ENCODE measurements at places on chromosomes 1 and 21.

GRCh38 chr21:22795644-22796043 lies 1797.4 kb downstream of the NCAM2 start:
- DNase-seq, result no peak

GRCh38 chr1:46017876-46018503 lies 114.4 kb downstream of the PIK3R3 start:
- DNase-seq, result no peak

GRCh38 chr1:221809091-221810029 lies 67.5 kb upstream of the DUSP10 start:
- no peak for DNase-seq

GRCh38 chr1:9128520-9129265 lies at the start of gene GPR157:
Gene GPR157 (minus strand): TSS chr1:9129102. CDS start chr1:9129027, 75 bp downstream.
- peak; percentile 65 for DNase-seq

DNA sequence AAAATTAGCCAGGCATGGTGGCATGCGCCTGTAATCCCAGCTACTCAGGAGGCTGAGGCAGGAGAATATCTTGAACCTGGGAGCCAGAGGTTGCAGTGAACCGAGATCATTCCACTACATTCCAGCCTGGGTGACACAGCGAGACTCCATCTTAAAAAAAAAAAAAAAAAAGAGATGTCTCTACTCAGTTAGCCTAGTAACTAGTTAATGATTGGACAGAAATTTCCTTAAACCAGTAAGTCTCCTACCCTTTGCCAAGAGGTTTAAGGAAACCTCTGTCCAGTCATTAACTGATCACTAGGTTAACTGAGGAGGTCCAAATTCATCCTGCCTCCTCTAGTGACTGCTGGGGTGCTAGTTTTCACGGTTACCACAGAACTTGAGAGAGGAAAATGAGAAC lies 143.9 kb upstream of the UBE2U start:
- DNase-seq, result no peak

GRCh38 chr1:93938461-93939145 lies 29.4 kb upstream of the GCLM start:
- no peak for DNase-seq

DNA sequence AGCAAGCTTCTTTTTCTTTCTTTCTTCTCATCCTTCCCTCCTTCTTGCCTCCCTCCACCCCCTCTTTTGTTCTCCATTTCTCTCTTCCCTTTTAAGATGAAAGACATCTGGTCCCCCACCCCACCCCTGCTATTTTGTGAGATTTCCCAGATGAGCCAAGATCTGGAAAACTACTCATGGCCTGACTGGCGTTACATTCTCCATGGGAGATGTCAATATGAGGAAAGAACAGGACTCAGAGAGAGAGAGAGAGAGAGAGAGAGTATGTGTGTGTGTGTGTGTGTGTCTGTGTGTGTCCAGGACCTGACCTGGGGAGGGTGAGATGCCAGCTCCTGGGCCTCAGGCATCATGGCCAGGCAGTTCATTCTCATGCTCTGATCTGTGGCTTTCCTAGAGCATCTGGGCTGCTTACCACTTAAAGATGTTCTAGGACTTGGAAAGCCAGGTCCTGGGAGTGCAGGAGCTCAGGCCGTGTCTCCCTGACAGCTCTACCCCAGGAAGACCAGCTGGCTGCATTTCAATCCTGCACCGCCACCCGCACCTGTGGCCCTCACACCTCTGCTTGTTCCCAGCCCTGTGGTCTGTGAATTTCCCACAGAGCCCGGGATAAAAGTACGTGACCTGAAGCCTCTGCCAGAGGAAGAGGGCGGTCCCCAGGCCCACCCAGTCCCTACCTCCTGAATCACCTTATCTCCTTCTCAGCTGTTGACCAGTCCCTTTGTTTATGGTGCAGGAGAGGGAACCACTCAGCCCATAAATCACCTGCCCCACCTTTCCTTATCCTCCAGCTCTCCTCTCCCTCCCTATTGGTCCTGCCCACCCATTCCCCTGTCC lies 3.2 kb upstream of the BEST4 start:
- no peak for DNase-seq

GRCh38 chr1:181413836-181414235 lies 69.5 kb upstream of the CACNA1E start:
- no peak for DNase-seq

DNA sequence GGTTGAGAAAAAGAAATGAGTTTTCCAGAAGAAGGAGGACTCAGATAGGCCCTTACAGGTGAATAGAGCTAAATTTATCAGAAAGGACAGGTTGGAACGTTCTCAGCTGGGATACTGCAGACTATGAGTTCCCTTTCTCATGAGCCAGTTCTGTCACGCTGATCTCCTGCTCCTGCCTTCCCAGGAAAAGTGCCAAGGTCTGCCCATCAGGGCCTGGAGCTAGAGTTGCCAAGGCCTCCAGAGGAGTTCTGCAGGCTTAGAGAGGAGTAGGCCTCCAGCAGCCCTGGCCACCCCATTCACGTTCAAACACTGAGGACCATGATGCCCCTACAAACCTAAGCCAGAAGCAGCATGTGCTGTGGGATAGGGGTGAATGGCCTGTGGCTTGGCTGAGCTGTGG lies 126.8 kb upstream of the TNR start:
- no peak for DNase-seq

DNA sequence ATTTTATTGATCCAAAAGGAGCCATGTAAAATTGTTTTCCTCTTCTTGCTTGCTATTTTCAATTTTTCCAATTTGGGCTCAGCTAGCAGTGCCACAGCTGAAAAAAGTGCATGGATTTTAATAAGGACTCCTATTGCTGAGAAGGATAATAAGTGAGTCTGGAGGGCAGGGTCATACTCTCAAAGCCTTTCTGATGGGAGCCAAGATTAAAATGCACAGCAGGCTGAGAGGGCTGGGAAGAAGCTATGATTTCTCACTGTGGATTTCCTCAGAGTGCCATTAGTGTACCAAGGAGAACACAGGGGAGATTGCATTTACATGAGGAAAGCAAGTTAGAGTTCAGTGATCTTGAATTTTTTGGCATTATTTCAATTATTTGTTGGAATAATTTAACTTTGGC lies 261.3 kb downstream of the ST6GALNAC3 start:
- DNase-seq, result no peak

GRCh38 chr1:171019971-171020370 lies 70.7 kb upstream of the FMO3 start:
- DNase-seq, result no peak

DNA sequence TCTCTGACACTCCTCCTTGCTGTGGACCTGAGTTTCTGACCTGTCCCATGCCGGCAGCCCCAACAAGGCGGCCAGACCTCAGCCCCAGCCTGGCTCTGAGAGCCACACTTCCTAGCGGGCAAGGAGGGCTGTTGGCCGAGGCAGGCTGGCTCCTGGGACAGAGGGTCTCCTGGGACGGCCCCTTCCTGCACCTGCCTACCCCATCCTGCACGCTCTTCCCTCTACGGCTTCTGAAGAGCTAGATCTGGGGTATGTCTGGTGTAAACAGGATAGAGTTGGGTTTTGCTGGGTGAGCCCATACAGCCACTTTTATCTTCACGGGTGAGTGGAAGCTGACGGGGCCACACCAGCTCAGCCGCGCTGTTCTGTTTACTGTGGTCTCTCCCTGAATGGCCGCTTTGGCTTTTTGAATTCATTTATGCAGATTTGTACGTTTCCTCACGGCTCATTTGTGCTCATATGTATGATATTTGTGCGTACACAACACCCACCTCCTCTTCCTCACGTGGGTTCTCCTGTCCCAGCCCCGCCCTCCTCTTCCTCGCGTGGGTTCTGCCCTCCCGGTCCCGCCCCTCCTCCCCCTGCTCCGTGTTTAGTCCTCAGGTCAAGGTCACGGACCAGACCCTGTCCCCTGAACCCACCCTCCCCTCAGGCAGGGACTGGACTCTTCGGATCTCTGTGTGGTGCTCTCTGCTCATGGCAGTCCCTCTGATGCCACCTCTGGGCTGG lies 34.7 kb upstream of the POFUT2 start:
- no peak for DNase-seq

DNA sequence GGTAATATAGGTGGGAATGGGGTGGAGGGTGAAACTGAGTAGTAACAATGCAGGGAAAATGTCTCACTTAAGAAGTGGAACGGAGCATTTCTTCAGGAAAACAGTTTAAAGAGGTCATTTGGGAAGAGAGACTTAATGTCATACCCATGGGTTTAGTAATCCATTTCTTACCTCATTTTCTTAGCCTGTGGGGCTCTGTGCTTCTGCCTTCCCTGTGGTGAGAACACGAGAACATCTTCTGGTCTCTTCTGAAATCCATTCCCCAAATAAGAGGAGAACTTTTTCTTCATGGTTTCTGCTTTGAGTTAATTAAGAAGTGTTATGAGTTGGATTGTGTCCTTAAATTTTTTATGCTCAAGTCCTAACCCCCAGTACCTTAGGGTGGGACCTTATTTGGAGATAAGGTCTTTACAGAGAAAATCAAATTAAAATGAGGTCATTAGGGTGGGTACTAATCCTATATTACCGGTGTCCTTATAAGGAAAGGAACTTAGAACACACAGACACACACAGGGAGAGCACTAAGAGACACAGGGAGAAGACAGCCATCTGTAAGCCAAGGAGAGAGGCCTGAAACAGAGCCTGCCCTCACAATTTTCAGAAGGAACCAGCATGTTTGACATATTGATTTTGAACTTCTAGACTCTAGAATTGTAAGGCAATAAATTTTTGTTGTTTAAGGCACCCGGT lies 5.4 kb downstream of the CCDC190 start:
- no peak for DNase-seq

DNA sequence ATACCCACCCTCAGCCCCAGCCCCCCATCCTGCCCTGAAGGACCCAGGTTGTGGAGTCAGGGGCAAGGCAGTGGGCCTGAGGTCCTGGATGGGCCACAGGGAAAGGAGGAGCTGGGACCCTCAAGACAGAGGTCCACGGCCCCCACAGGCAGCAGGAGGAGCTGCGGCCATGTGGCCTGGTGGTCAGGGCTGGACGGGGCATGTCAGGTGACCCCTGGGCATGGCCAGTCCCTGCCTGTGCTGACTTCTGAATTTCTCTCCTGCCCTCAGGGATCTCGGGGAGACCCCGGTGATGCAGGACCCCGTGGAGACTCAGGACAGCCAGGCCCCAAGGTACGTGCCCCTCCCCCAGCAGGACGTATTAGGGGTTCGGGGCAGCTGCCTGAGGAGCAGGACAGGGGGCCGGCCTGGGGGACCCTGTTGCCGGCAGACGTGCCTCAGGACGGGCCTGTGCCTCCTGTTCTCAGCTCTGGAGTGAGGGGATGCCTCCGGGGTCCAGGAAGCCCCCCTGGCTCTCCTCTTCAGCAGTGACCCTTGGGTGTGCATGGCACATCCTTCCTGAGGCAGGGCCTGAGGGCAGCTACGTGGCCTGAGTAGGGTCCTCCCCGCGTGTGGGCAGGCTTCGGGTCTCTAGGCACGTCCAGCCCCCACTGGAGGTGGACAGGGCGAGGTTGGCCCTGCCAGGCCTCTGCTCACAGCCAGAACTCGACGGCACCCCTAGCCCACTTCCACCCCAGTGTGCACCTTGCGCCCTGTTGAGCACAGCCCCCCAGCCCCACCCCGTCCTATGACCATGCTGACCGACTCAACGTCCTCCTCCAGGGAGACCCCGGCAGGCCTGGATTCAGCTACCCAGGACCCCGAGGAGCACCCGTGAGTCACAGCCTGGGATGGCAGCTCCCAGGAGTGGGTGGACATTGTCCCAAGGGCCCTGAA lies 23.6 kb downstream of the COL6A2 start:
- DNase-seq, result no peak

- no peak for DNase-seq
Observed at GRCh38 chr1:60994828-60995492, 87.4 kb upstream of the NFIA start.

GRCh38 chr1:51792864-51793263 lies 85.7 kb downstream of the NRDC start:
- DNase-seq, result no peak

DNA sequence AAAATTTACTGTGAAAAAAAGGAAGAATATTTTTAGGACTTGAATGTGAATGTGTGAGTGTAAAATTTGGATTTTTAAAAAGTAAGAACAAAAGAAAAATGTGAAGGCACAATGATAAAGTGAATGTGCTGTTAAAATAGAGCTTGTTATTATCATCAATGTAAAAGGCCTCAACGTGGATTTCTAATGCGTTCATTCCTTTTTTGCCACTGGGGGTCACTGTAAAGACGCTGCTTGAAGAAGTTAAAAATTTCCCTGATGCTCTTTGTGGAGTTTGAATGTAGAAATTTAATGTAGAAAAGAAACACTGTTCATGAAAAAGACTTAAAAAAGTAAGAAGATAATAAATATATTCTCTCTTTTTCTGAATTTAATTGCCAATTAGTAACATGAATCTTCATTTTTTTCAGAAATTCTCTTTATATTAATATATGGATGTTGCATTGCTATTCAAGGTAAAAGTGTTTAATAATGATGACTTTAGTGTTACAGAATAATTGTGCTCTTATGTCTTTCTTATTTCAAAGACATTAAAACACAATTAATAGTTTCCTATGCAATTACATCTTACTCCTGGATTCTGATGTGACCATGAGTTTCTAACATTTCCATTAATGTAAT lies 161.5 kb downstream of the DNM3 start:
- DNase-seq, result no peak

DNA sequence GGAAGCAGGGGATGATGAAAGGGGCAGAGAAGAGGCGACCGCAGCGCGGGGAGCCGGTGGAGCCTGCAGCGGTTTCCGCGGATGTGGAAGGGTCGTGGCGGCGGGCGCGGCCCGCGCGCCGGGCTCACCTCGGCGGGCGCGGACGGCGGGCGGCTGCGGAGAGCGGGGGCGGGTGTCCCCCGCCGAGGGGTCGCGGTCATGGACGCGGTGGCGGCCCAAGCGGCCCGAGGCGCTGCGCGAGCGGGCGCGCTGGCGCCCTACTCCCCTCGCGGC lies 572 bp downstream of the LPGAT1 start:
- DNase-seq, result no peak

DNA sequence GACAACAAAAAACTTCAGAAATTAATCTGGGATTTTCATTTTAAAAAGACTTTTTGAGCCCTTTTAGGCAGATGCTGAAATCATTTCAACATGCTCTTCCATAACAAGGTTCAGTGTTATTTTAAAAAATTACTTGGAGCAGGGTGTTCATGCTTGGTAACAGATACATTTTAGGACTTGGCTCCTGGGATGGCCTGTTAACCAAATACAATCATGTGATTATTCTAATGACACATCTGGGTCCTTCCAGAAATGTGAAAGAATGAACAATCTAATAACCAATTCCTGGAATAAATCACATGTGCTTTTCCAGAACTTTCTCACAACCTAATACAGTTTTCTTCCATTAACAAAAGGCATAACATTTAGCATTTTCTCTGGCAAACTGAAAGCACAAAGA lies 379.8 kb upstream of the RUNX1 start:
- DNase-seq, result no peak

DNA sequence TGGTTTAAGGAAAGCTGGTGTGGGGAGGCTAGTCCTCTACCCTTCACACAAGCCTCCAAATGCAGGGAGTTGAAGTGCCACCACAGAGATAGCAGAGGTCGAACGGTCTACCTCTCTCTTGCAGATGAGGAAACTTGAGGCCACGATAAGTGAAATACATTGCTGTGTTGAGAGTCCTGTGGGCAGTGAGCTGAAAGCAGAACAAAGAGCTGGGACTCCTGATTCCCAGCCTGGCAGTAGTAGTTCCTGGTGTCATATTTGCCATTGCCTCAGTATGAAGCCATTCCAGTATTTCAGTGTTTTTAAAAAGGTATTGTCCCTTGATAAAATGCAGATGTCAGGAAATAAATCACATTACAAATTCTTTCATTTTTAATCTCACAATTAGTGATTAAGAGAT lies 28.6 kb downstream of the AK4 start:
- no peak for DNase-seq
